ENCODE measurements at places on chromosomes 3 and 15.

DNA sequence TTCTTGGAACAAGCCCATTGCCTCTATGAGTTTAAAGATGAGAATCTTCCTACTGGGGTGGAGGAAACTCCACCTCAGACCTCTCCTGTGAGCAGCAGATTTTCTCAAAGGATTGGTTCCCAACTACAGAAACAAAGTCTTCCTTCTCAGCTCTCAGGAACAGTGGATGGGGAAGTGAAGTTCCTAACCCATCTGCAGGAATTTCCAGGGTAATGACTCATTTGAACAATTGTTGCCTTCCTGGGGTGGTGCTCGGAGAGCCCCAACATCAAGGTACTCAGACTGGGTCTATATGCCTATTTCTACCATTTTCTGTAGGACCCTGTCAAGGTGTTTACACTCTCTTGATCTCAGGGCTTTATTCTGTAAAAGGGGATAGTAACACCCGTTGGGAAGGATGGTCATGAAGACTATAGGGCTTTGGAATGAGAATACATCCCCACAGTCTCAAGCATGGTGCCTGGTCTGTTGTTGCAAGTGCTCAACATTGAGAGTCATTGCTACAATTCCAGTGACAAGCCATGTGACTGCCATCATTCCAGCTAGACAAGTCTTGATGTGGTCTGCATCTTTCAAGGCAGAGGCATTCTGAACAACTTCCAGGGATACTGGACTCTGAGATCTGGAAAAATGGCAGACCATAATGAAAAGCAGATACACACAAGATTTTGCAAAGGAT, 33.0 kb downstream of the TRIM42 start:
- no peak for DNase-seq

GRCh38 chr3:177190756-177191681, 6.3 kb downstream of the TBL1XR1 start:
- no peak for DNase-seq

GRCh38 chr3:103899328-103899727, 1464.5 kb downstream of the ZPLD1 start:
- no peak for DNase-seq

DNA sequence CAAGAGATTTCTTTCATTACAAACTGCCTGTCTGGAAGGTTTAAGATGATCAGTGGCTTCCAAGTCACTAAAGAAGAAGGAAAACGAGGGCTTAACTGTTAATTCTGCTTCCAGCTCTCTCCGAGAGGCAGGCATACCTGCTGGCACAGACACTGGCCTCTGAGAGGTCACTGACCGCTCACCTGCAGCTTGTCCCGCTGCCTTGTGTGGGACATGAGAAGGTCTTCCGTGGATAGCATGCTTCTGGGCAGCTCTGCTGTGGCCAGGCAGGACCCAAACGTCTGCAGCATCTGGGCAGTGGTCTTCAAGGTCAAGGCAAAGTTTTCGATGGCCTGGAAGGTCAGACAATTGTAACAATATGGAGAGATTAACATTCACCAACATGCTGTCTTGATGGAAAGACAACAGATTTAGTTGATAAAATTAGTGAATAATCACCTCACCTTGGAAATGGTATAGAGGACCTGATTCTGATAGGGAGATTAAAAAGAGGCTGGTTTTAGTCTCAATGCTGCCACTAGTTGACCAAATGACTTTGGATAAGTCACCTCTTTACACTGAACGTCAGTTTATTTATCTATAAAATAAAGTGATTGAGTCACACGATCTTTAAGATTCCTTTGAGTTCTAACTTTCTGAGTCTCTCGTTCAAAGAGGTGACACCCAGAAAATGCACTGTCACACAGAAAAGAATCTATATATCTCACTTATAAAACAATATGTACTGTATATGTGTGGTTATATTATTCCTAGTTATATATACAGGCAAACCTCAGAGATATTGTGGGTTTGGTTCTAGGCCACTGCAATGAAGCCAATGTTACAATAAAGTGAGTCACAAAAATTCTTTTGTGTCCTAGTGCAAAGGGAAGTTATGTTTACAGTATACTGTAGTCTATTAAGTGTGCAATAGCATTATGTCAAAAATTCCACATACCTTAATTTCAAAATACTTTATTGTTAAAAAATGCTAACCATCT, 65.1 kb downstream of the B3GNT5 start:
- no peak for DNase-seq

DNA sequence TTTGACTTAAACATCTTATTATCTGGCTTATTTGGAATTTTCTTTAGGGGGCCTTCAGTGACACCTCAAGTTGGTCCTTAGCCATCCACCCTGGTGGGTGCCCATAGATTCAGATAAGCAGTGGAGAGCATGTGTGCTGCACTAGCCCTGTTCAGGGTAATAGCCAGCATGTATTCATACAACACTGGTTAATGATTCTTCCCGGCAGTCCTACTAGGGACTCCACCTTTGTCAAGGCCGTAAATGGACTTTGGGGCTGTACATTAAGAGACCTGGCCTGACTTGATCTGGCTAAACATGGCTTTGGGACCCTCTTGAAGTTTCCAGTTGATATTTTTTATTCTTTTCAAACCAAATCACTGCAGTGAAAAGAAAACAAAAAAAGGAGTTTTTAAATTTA, 125.8 kb downstream of the PTPRG start:
- DNase-seq: no peak

- DNase-seq: no peak
Measured at GRCh38 chr15:62187910-62188309, 22.8 kb upstream of the C2CD4B start.

- DNase-seq: peak; percentile 24
Measured at GRCh38 chr15:78938658-78939488, 6.0 kb downstream of the CTSH start.

DNA sequence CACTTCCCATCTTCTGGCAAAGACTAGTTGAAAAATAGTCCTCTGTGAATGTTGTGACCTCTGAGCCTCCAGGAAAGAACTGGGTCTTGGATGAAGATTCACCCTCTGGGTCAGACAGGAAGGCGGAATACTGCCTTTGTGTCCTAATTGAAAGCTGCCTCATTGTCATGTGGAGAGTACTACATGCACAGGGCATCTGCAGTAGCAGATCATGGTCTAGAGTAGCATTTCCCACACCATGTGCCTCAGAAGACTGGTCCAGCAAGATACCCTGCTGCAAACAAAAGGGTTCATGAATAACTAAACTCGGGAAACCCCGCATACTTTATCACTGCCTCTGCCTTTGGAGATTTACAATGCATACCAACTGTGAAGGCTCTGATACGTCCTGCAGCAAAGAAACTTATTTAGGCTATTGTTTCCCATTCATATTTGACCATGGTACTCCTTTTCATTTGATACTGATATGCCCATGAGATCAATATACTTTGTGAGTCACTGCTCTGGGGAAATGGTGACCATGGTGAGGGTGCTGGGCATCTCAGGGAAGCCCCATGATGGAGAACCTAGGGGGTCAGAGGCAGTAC, 22.7 kb downstream of the IRAK2 start:
- no peak for DNase-seq

DNA sequence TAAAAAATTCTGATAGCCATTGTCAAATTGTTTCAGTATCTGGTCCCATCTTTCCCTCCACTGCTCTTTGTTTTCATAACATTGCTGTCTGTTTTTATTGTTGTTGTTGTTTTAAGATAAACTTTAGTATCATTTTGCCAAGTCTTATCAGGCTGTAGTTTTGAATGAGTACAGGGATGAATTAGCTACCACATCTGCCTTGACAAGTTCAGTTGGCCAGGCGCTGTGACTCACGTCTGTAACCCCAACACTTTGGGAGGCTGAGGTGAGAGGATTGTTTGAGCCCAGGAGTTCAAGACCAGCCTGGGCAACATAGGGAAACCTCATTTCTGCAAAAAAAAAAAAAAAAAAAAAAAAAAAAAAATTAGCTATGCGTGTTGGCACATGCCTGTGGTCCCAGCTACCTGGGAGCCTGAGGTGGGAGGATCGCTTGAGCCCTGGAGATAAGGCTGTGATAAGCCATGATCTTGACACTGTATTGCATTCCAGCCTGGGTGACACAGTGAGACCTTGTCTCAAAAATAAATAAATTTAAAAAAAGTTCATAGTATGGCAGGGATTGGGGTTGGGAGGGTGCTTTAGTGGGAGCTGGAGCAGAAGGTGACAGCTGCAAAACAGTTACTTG, 8.3 kb upstream of the ANKDD1A start:
- no peak for DNase-seq

DNA sequence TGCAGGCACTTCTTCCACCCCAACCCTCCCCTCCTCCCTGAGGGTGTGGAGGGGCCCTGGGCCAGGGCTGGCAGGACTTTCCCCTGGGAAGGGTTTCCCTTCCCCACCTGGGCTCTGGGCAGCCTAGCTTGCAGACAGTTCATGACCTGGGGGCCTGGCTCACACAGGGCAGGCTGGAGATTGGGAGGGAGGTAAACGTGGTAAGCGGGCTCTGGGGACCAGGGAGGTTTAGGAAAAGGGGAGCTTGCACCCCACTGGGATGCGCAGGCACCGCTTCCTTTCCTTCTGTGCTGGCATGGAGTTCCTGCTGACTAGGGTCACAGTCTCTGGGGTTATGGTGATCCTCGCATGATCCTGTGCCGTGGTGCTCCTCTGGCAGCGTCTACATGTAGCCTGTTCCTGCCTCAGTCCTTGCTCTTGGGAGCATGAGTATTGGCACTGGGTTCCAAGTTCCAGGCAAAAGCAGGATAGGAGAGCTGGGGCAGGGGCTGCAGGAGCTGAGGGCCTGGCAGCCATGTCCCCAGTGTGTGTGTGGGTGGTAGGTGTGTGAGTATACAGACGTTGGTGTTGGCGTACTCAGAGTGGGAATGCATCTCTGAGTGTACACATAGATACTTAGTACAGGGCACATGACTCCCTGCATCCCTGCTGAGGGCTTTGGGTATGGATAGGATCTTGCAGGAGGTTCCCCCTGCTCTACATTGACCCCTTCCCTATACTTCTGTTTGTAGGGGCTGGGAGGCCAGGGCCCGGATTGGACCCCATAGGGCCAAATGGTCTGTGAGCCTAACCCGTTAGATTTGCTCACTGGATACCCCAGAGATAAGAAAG, 6.9 kb downstream of the GLYCTK start:
- DNase-seq: no peak

GRCh38 chr15:88636654-88637053, 2.2 kb upstream of the ISG20 start:
- no peak for DNase-seq

GRCh38 chr15:37106490-37107001, 6.2 kb upstream of the MEIS2 start:
- DNase-seq: no peak

DNA sequence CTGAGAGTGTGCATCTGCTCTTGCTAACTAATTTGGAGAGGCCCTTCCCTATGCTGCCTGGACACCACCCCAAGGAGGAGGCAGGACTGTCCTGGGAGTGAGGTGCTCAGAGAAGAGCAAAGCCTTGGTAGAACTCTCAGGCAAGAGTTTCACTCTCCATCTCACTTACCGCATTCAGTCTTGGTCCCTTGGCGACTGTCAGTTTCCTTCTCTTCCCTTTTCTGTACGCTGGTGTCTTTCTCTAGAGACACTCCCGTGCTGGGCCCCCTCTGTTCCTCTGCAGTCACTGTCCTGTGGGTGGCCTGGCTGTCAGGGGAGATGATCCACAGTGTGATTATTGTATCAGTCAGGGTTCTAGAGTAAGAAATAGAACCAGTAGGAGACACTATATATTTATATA, 44.0 kb downstream of the IDH2 start:
- no peak for DNase-seq

DNA sequence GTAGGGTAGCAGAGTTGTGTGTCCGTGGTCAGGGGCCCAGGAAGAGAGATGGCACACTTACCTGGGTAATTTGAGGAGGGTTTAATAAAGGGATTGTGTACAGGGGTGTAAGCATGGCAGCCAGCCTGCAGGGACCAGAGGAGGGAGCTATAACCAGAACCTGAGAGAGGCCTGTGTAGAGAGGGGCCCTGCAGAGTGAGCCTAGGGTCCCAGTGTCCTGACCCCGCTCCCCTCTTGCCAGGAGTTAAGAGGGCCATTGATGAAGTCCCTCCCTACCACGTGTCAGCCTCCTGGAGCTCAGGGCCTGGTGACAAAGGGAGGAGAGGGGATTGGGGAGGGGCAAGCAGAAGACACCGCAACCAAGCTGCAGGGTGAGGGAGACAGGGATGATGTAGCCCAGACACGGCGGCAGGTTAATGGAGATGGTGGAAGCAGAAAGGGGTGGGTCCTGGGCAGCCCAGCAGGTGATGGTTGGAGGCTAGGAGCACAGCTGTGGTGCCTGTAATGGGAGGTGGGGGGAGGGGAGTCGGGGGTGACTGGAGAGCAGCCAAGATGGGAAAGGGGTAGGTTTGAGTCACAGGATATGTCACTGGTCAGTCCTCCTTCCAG, 165.4 kb upstream of the TOPAZ1 start:
- no peak for DNase-seq

Measured in activated naive CD4-positive, alpha-beta T cell treated with Interleukin-2 at 50 U/mL for 16 hours (primary cell).